ENCODE measurements at places on chromosomes 5 and 9. TPM values are rescaled to one million over a fixed set of nuclear protein-coding genes. Genes with fewer than 3 reads are reported as not detected.

IFNB1 gene
- polyA plus RNA-seq: not detected

PWWP2A gene
- 11.0 TPM for polyA plus RNA-seq

SLC45A2 gene
- 0.29 TPM for polyA plus RNA-seq

FUT7 gene
- polyA plus RNA-seq: not detected

CENPP gene
- 18.5 TPM for polyA plus RNA-seq

ANKRD31 gene
- polyA plus RNA-seq: 0.04 TPM

DMGDH gene
- polyA plus RNA-seq: not detected

LCN9 gene
- polyA plus RNA-seq: not detected

ADAMTSL1 gene
- polyA plus RNA-seq: not detected

BRD9 gene
- polyA plus RNA-seq: 56.4 TPM

SH3RF2 gene
- 0.05 TPM for polyA plus RNA-seq

ITGA2 gene
- 0.05 TPM for polyA plus RNA-seq

SHISAL2B gene
- not detected for polyA plus RNA-seq

All from K562 (cell line).